ENCODE measurements at places on chromosomes 16 and 17.

GRCh38 chr17:28901866-28902818 is 737 bp downstream of the DHRS13 start:
- peak; percentile 28 for DNase-seq

GRCh38 chr16:4245077-4245791 is 3.4 kb upstream of the SRL start:
- DNase-seq: no peak

GRCh38 chr16:84808826-84809225 is 11.0 kb upstream of the CRISPLD2 start:
- no peak for DNase-seq

DNA sequence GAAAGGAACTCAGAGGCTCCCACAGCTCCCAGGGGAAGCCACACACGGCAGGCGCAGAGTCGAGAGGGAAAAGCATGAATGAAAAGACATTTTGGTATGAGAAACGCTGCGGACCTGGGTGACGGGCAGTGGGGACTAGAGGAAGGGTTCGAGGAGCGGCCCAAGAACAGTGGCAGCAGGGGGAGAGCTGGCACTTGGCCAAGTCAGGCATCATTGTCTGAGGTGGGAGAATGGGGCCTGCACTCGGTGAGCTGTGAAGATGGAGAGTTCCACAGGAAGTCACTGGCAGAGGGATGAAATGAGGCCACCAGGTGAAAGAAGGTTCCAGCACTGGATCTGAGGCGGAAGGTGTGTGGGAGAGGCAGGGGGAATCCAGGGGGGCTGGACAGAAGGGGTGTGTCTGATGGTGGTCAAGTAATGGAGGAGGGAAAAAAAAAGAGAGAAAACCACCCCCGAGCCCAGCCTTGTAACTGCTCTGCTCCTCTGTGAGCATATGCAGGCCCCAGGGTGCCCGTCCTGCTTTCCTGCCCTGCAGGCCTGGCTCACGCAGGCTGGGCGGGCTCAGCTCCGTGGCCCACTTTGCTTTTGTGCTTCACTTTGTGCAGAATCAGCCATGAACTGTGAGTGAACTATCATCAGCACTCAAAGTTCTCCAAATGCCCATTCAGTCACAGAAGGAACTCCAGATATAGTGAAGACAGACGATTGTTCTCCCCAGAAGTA is 31.8 kb downstream of the TMEM204 start:
- no peak for DNase-seq

- no peak for DNase-seq
Observed at GRCh38 chr17:31156326-31156725, 61.5 kb downstream of the NF1 start.

- DNase-seq: no peak
Observed at GRCh38 chr17:66957951-66958579, 6.4 kb upstream of the CACNG4 start.

DNA sequence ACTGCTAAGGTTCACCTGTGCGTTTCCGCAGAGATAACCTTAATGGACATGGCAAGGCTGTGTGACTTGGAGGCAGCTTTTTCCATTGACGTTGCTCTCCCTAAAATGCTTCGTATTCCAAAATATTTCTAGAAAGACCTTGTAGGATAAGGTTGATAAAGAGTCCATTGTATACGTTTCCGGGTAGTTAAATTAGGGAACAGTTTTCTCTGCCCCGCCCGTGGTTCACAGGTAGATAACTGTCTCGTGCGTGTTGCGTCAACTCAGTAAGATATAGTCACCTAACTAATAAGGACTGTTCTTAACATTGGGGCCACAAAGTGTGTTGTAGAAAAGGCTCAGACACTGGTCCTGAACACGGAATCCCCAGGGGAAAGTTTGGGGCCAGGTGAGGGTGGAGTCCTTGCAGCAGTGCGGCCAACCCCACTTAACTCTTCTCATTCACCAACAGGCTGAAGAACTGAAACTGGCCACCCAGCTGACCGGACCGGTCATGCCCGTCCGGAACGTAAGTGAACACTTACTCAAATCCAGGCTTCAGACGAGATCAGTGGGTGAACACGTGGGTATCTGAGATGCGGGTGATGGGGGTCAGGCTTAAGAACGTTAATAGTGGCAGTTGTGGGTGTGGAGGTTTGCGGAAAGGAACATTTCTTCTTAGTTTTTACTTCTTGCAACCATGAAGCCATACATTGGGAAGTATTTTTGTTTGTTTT is 1.6 kb downstream of the RPL13 start:
- DNase-seq: no peak

GRCh38 chr17:7887482-7888183 is 956 bp upstream of the CHD3 start:
- DNase-seq: peak; percentile 80

DNA sequence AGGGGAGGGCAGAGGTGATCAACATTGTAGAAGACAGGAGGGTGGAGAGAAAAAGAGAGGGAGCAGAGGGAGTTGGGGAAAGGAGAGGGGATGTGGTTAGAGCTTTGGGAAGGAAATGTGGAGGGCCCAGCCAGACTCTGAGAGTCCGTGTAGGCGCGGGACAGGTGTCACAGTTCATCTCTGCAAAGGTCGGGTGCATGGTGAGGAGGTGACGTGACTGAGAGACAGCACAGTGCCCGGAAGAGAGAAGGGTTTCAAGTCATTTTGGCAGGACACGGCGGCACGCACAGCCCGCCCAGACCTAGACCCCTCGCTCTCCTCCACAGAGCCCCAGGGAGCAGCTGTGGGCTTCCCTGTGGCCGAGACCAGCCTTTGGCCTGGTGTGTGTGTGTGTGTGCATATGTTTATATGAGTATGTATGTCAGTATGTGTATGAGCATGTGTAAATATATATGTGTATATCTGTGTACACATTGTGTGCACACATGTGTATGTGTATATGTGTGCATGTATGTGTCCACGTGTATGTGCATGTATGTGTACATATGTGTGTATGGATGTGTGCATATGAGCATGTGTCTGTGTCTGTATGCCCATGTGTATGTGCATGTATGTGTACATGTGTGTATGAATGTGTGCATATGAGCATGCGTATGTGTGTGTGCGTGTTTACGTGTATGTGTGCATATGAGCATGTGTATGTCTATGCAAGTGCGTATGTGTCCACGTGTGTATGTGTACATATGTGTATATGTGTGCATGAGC is 104.6 kb downstream of the SEC14L1 start:
- no peak for DNase-seq

DNA sequence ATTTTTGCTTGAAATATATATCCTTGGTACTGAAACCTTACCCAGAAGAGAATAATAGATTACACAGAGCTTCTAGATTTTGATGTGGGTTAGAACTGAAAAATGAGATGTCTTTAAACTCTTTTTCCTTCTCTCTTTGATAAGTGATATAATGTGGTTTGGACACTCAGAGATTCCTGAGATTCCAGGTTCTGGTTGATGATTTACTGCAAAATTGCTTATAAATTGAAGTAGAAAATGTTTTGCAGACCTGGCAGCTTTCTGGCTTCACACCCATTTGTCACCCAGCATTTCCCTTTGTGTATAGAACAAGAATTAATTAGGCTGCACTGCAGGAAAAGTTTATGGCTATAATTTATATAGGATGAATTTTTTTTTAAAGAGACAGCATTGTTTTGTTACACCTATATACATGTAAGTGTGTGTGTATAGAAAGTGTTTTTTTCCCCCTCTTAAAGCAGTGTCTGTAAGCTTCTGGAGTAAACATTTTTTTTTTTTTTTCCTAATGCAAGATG is 23.5 kb downstream of the AATF start:
- no peak for DNase-seq

- DNase-seq: no peak
Observed at GRCh38 chr16:65984296-65984695, 382.2 kb upstream of the CDH5 start.

DNA sequence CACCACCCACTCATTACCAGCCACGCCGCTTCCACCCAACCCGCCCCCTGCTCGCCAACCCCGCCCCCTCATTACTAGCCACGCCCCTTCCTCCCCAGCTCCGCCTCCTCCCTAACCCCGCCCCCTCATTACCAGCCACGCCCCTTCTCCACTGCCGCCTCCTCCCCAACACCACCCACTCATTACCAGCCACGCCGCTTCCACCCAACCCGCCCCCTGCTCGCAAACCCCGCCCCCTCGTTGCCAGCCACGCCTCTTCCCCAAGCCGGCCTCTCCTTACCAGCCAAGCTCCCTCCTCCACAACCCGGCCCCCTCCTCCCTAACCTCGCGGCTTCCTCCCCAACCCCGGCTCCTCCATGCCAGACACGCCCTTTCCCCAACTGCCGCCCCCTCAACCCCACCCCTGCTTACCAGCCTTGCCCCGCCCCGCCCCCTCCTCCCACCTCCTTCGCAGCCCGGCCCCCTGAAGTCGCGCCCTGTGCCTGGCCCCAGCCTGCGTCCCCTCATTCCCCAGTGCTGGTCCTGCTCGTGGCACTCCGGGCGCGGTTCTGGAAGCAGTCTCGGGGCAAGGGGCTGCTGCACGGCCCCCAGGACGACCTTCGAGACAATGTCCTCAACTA is 7.3 kb downstream of the SLC22A31 start:
- peak; percentile 20 for DNase-seq

DNA sequence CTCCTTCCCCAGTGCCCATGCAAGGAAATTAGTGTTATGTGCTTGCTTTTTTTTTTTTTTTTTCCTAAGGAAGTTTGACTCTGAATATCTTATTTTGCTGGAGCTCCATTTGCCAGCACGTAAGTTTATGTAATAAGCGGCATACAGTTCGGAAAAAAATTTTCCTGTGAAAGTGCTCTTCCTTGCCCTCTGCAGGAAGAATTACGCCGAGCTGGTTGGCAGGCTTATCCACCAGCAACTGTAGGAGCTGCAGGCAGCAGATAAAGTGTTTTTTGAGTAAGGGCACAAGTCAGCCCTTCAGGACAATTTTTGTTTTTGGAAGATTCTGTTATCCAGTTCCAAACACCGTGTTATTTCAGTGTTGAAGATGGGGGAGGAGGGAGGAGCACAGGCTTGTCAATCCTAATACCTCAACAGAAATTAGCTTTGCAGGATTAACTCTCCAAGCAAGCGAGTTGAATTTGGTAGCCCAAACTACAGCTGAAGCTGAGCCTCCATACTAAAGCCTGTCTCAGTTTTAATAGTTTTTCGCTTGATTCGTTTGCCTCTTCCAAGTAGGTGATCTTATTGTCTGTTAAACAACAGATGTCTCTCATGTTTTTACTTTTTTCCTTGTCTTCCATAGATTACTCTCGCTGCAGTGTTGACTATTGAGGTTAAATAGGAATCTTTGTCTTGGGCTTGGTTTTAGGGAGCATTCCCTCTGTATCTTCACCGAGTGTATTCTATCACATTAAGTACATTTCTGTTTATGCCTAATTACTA is 1.1 kb downstream of the SPECC1 start:
- DNase-seq: no peak

GRCh38 chr17:48529683-48530009 is 1.2 kb downstream of the HOXB1 start:
- DNase-seq: no peak

DNA sequence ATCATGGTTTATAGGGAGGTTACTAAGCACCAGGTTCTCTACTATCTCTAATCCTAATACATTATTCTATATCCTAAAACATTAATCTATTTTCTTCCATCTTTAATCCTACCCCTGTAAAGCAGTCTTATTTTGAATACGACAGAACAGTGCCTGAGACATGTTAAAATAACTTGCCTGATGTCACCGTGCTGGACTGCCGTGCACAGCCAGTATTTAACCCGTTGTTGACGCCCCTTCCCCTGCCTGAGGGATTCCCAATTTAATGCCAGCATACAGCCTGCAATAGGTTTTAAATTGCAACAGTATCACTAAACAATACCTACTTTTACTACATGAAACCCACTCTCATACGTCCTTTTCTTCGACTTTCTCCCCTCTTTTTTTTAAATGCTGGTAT is 133.3 kb downstream of the PARN start:
- no peak for DNase-seq

DNA sequence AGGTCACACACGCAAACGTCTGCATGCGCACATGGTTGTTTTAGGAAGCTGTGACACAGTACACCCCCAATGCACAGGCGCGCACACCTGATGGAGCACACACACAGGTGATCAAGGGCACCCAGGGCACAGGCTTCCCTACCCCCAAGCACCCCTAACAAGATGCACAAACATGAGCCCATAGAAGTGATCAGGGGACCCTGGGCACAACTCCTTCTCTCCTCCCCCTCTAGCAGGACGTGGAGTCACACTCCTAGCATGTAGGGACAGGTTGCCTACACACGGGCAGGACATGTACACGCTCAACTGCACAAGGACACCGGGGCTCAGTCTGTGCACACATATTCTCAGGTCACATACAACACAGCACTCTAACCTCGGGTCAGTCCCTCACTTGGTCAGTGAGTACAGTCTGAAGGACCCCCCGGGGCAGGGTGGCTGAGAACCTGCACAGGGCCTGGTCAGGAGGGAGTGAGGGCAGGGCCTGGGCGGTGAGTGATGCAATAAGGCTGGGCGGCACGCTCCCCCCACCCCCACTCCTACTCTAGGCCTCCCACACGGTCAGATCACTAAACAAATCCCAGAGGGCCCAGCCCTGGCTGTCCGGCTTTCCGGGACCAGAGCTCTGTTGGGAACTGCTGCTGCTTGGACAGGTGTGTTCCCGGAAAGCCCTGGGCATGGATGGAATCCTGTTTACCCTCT is 751 bp upstream of the DOC2B start:
- DNase-seq: no peak

DNA sequence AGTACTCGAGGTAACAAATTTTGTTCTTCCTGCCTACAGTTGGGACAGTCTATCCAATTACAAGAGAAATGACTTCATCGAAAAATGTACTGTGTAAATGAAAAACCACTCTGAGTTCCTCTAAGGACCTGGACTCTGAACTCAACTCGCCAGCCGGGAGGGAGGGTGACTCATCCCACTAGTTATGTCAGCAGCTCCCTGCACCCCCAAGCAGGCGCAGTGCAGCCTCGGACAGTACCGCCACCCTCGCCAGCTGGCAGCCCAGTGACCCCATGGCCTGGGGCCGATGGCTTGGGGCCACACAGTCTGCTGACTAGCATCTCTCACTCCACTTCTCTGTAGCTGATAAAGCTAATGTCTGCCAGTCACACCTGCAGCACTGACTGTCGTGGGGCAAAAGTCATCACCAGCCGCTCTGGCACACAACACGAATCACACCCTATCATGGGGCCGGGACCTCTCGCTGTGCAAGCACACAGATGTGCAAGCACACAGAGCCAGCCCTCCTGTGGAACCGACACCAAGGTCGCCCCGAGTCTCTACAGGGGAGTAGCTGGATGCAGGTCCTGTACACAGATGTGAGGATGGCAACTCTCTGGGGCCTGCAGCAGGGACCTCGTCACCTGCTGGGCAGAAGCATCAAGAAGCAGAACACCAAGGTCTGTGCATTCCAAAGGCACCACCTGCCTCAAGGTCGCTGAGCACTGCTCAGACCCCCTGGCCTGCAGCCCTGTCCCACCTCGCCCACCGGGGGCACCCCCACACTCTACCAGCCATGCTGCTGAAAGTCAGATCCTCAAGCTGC is 5.7 kb downstream of the CSNK1D start:
- no peak for DNase-seq

DNA sequence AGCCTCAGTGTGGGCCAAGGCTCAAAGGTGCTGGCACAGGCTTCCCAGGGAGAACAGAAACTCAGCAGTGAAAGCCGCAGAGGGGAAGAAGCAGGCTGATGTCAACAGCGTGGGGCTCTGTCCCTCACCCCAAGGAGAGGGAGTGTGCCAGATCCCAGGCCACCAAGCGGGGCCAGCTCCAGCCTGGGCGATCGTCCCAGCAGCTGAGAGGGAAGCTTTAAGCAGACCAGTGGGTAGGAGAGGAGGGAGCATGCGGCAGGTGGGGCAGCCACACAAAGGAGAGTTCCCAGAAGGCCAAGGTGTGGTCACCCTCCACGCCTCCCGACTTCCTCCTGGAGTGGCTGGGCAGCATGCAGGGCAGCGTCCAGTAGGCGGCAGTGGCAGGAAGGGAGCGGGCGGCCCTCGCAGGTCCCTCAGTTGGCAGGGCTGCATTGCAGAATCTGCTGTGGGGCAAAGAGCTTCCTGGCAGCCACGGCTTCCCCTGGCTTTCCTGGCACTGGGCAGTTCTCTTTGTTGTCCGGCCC is 6.0 kb downstream of the SYNGR2 start:
- DNase-seq: peak; percentile 48

Data from NCI-H774 (cell line).